ENCODE measurements at places on chromosomes 5 and 9. TPM values are rescaled to one million over a fixed set of nuclear protein-coding genes. Genes with fewer than 3 reads are reported as not detected.

- no peak for DNase-seq
Observed at GRCh38 chr5:76705574-76705973, 10.4 kb upstream of the F2R start.

GRCh38 chr5:150523472-150524350 lies 15.8 kb downstream of the NDST1 start:
- DNase-seq = no peak

F2RL2 gene
- 7.9 TPM for total RNA-seq

GRCh38 chr5:7628820-7629219 lies 222.1 kb downstream of the CFAP90 start:
- DNase-seq = no peak

GRCh38 chr9:36566813-36567221 lies 5.9 kb upstream of the MELK start:
- DNase-seq = peak; percentile 33

HMCN2 gene
- total RNA-seq = 0.36 TPM

INSL6 gene
- not detected for total RNA-seq

DNA sequence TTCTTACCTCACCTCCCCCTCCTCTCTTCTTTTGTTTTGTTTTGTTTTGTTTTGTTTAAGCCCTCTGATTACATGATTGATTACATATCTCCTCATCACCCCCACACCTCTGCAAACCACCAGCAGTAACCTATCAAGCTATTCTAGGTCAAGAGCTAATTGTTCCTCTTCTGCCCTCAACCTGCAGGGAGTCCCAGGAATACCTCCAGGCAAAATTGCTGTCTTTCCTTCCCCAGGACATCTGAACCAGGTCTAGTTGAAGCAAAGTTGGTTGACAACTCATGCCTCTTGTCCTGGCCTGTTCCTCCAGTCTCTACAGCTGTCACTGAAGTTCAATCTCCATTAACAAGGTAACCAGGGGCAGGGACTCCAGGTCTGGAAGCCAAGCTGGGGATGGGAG lies 80.0 kb upstream of the PTGER4 start:
- DNase-seq = no peak

DNA sequence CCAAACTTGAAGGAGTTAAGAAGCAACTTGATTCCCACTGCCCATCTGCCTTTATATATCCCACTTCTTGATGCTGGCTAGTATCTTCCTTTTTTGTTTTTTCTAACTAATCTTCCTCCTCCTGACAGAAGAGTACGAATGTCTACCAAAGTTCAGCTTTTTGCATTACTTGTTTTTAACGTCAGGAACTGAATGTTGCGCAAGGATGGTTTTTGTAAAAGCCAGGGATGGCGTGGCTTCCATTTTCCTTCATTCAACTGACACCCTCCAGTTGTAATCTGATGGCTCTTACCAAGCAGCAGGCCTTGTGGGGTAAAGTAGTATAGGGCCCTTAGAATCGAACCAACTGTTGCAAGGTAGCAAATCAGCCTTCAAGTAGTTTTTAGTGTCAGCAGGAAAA lies 70.8 kb upstream of the GPR151 start:
- no peak for DNase-seq

ITK gene
- not detected for total RNA-seq

LECT2 gene
- total RNA-seq = not detected

GRCh38 chr9:137411645-137412380 lies 11.1 kb downstream of the EXD3 start:
- DNase-seq = no peak

POU5F2 gene
- total RNA-seq = 0.62 TPM

PCDHB15 gene
- 4.3 TPM for total RNA-seq

- no peak for DNase-seq
Observed at GRCh38 chr9:69527454-69527853, 144.7 kb downstream of the APBA1 start.

- no peak for DNase-seq
Observed at GRCh38 chr5:116675626-116675910, 100.9 kb upstream of the SEMA6A start.

DNA sequence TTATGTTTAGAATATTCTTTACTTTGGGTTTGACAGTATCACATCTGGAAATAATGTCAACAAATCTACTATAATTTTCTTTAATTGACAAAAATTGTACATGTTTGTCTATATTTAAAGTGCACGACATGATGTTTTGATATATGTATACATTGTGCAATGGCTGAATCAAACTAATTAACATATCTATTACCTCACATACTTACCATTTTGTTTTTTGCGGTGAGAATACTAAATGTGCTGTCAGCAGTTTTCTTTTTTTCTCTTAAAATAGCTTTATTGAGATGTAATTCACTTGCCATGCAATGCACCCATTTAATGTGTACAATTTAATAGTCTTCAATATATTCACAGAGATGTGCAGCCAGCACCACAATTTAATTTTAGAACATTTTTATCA lies 10.6 kb upstream of the C6 start:
- DNase-seq = no peak

DNA sequence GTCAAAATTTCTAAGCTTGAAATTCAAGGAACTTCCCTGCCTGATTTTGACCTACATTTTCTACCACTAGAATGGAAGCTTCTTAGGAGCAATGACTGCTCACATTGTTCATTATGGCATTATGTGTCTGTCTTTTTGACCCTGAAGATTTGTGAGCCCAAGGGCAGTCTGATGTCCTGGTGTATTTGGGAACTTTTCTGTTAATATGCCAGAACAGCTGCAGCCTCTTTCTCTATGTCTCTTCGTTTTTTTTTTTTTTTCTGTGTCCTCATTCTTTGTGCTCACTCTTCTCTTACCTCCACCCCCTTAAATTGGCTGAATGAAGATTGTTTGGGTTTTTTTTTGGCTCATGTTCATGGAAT lies 34.8 kb upstream of the TMC1 start:
- no peak for DNase-seq

ENTPD8 gene
- 0.10 TPM for total RNA-seq

SPINK13 gene
- total RNA-seq = not detected

DNA sequence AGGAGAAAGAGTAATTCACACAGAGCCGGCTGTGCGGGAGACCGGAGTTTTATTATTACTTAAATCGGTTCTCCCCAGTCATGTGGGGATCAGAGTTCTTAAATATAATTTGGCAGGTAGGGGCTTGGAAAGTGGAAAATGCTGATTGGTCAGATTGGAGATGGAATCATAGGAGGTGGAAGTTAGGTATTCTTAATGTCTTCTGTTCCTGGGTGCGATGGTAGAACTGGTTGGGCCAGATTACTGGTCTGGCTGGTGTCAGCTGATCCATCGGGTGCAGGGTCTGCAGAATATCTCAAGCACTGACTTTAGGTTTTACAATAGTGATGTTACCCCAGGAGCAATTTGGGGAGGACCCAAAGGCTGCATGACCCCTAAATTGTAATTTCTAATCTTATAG lies 4.6 kb upstream of the CERCAM start:
- DNase-seq = no peak

GRCh38 chr9:5790923-5791322 lies 42.0 kb downstream of the ERMP1 start:
- no peak for DNase-seq

- DNase-seq = no peak
Observed at GRCh38 chr9:95425910-95426551, 90.7 kb downstream of the PTCH1 start.

ADAMTSL1 gene
- total RNA-seq = 1.0 TPM

- DNase-seq = no peak
Observed at GRCh38 chr9:15353892-15354291, 46.9 kb upstream of the TTC39B start.

- DNase-seq = no peak
Observed at GRCh38 chr5:14197056-14197455, 53.9 kb downstream of the TRIO start.

- no peak for DNase-seq
Observed at GRCh38 chr5:24693609-24694008, 48.8 kb upstream of the CDH10 start.

DNA sequence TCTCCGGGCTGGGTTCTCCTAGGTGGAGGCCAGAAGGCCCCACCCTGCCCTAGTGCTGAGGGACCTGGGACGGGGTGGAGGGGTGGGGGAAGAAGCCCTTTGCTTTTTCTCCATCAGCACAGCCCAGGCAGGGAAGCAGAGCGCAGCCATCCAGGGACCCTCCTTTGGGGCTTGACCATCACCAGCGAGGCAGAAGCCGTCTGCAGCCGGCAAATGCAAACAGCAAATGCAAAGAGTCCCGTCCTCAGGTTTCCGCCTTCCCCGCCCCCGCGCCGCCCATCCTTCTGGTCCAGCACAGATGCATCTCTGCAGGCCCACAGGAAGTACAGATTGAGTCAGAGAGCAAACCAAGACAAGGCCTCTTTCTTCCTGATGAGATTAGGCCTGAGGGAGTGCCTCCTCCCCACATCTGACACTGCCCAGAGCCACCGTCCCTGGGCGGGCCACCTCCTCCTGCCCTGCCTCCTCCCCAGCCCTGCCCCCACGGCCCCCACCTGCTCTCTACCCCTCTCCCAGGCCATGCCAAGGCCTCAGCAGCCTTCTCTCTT lies 23.4 kb downstream of the CORO2A start:
- no peak for DNase-seq

- no peak for DNase-seq
Observed at GRCh38 chr9:116546711-116547581, 140.2 kb upstream of the TRIM32 start.

- DNase-seq = no peak
Observed at GRCh38 chr9:93983875-93984274, 28.7 kb upstream of the BARX1 start.

CMYA5 gene
- 0.60 TPM for total RNA-seq

GRCh38 chr5:40071870-40072269 lies 607.8 kb upstream of the PTGER4 start:
- DNase-seq = no peak

GRCh38 chr9:111481885-111482636 lies 2.1 kb downstream of the ECPAS start:
- no peak for DNase-seq

- DNase-seq = no peak
Observed at GRCh38 chr5:119515192-119515591, 62.9 kb downstream of the HSD17B4 start.

ORM2 gene
- total RNA-seq = not detected

- no peak for DNase-seq
Observed at GRCh38 chr5:1060535-1060981, 51.3 kb downstream of the SLC12A7 start.

GRCh38 chr9:117415358-117415914 lies 579 bp upstream of the ASTN2 start:
- no peak for DNase-seq

PTGDS gene
- 80.4 TPM for total RNA-seq

DNA sequence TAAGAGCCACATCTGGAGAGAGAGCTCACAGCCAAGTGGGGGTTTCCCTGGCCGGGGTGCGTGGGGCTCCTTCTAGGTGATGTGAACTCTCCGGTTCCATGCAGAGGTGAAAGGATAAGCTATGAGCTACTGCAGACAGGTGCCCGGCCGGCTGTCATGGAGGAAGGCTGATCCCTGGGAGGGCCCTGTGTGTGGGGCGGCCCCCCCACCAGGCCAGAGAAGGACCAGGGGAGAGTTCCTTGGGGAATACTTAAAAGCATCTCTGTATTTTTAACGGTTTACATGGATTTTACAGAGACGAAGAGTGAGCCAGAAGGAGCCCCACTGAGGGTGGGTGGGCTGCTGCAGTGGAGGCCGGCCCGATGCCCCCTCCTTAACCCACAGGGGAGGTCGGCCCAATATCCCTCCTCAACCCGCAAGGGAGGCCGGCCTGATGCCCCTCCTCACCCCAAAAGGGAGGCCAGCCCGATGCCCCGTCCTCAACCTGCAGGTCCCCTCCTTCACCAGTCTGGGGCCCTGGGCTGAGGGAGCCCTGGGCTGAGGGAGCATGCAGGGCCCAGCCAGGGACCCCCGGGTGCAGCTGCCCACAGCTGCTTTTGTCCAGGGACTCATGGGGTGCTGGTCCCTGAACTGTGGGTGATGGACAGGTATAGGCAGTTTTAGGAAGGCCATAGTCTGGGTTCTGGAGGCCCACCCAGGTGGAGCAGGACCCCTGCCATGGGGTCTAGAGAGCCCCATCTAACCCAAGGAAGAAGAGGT lies 31.9 kb downstream of the MRPL36 start:
- DNase-seq = peak; percentile 77

- DNase-seq = no peak
Observed at GRCh38 chr5:92581249-92581648, 999.8 kb downstream of the NR2F1-AS1 start.

- no peak for DNase-seq
Observed at GRCh38 chr5:23820765-23821471, 313.5 kb downstream of the PRDM9 start.

ARAP3 gene
- 7.1 TPM for total RNA-seq

- no peak for DNase-seq
Observed at GRCh38 chr9:19989213-19989612, 200.4 kb upstream of the SLC24A2 start.

DNA sequence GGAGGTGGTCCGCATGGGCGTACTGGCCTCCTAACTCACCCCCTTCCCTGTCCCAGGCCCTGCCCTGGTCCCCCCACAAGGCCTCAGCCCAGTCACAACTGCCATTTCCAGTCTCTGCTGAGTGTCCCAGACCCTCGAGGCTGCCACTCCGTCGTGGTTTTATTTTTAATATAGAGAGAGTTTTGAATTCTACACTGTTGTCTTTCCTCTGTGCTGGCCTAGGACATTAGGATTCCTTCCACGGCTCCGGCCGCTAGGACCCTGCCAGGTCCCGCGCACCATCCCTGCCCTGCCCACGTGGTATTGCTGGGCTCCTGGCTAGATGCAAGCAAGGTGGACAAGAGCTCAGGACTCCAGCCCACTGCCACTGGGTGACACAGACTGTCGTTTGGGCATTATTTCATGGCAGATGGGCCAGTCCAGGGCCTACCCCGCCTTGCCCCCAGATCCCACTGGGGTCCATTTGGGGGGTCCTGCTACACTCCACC lies 53.3 kb downstream of the SAR1B start:
- DNase-seq = peak; percentile 65

DNA sequence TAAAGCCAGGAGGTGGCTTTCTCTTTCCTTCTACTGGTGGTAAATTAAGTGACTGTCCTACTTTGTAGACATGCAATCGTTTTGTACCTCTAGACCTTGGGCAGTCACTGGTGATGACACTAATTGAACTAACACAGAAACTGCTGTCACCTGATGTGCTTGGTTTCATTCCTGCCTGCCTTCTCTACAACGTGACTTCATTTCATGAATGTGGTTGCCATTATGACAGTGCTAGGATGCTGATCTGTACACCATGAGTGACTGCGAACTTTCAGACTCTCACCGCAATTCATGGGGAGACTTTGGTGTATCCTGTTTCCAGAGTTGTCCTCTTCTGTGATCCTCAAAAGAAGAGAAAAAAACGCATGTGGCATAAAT lies 47.5 kb downstream of the UBE2QL1 start:
- DNase-seq = no peak

GRCh38 chr5:178310130-178310865 lies 77.7 kb upstream of the PHYKPL start:
- DNase-seq = peak; percentile 79

GRCh38 chr5:124858612-124859011 lies 112.2 kb upstream of the ZNF608 start:
- no peak for DNase-seq

- DNase-seq = no peak
Observed at GRCh38 chr9:38092656-38093055, 23.6 kb upstream of the SHB start.

- DNase-seq = no peak
Observed at GRCh38 chr9:127386249-127386648, 10.7 kb upstream of the SLC2A8 start.

SNCAIP gene
- total RNA-seq = 2.6 TPM

UBLCP1 gene
- 31.7 TPM for total RNA-seq

IFNA4 gene
- not detected for total RNA-seq

All from chondrocyte (in vitro differentiated cells).